ENCODE measurements at places on chromosomes 13 and 19.

- DNase-seq, result no peak
Observed at GRCh38 chr19:6774821-6775707, 2.6 kb downstream of the VAV1 start.

GRCh38 chr13:46683676-46684260 lies 113.2 kb downstream of the ESD start:
- no peak for DNase-seq

DNA sequence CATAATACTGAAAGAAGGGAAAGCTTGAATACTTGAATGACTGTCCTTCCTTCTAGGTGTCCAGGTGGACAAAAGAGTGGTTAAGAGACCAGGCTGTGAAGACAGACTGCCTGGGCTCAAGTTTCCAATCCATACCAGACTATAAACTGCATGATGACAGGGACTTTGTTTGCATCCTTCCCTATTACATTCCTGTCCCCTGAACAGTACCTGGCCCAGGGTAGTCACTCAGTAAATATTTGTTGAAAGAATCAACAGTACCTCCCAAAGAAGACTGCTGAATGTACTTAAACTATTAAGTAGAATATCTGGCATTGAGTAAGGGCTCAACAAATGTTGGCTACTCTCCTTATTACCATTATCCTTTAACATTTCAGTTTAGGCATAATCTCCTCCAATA lies 29.7 kb downstream of the MIPEP start:
- DNase-seq, result no peak

DNA sequence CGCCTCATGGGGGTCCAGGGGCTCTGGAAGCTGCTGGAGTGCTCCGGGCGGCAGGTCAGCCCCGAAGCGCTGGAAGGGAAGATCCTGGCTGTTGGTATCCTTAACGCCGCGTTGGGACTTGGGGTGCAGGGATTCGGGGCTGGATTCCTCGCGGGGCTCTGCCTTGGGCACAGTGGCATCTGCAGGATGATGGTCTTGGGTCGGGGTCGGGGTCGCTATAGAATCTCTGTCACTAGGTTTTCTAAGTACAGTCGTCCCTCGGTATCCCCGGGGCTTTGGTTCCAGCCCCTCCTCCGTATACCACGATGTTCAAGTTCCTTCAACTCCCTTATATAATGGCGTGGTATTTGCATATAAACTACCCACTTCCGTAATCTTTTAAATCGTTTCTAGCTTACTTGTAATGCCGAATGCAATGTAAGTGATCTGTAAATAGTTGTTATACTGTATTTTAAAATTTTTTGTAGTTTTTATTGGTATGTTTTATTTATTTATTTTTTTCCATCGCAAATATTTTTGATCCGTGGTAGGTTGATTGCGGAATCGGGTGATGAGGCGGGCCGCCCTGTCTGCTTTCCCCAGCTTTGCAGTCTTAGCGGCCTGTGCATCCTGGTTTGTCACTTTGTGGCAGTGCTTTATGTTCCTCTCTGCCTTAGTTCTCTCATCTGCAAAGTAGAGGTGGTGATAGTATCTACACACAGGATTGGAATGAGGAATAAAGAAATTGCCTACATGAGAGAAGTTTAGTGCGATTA lies 606 bp downstream of the ERCC5 start:
- DNase-seq, result peak; percentile 52

- no peak for DNase-seq
Observed at GRCh38 chr19:56538761-56539263, at the start of gene ZFP28. TSS of gene ZFP28 (plus strand) at chr19:56538948. CDS start at chr19:56539019, 71 bp downstream.

DNA sequence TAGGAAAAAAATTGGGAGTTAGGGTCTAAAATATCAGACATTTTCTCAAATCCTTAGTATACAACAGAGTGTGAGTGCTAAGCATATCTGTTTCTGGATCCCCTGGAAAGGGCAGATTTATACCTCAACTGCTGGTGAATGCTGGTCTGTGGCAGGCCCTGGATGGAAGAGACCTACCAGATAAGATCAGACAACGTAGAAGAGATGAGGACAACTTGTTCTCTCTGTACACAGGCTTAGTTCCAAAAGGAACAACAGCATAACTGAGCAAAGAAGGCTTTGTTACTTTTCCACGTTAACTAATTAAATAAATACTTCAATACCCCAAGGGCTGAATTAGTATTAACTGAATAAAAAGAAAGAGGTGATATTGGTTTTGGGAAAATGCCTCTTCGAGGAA lies 1277.3 kb downstream of the SLITRK5 start:
- no peak for DNase-seq

- no peak for DNase-seq
Observed at GRCh38 chr13:27117952-27118351, 53.7 kb downstream of the USP12 start.

- no peak for DNase-seq
Observed at GRCh38 chr19:49042177-49042576, 1.5 kb upstream of the CGB5 start.

DNA sequence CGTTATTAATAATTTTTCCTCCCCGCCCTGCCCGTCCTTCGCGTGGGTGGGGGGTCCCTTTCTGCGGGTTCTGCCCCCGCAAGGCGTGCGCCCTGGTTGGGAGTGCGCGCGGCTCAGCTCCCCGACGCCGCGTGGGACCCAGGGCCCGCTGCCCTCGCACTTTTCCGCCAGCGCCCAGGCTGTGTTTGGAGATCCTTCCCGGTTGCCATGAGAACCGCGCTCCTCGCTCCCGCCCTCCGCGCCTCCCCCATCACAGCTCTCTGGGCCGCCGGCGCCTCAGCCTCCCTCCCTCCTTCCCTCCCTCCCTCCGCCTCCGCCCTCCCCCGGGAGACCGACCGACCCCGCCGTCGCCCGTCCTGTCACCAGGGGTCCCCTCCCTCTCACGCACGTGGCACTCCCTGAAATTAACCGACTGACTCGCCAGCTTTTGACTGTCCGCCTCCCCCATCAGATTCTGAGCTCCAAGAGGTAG lies 2.4 kb upstream of the SSBP4 start:
- DNase-seq, result no peak

- DNase-seq, result no peak
Observed at GRCh38 chr19:1700733-1701663, 48.6 kb upstream of the TCF3 start.

GRCh38 chr13:104837756-104838155 lies 1697.7 kb downstream of the EFNB2 start:
- peak; percentile 41 for DNase-seq

DNA sequence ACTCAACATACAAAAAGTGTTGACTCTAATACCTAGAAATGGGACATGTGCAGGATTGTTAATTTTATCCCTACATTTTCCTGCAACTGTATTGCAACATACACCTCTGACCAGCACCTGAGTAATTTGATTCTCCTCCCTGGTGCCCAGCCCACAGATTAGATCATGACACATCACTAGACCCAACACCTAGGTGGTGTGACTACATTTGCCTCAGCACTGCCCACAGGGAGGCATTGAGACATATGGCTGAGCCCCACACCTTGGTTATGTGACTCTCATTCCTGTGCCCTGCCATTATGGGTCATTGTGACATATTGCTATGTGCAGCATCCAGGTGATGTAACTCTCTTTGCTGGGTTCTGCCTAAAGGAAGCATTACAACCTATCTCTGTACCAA lies 13.2 kb upstream of the ZNF254 start:
- peak; percentile 85 for DNase-seq

DNA sequence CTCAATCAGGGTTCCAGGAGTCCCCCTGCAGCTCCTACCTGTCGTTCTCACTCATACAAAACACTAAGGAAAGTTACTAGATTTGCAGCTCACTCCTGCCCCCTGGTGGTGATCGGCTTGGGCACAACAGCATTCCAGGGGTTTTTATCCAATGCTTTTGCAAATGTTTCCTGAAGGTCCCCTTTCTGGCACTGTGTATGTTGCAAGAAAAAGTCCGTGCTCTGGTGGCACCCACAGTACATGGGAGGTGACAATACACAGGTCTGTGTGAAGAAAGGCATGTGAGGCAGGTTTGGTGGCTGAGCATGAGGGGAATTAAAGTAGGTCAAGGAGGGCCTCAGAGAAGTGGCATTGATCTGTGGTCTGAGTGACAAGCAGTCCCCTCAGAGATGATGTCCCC lies 8.6 kb upstream of the TYK2 start:
- peak; percentile 89 for DNase-seq

DNA sequence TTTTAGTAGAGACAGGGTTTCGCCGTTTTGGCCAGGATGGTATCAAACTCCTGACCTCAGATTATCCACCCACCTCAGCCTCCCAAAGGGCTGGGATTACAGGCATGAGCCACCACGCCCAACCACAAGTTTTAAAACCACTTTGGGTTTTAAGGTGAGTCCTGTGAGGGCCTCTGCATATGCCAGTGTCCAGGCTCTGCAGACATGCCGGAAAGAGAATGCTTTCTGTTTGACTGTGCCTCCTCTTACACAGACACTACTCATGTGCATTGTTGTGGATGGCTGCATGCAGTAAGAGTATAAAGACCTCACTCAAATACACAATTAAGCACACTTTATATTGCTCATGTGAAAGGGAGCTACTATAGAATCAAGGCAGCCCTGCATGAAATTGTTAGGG lies 20.8 kb upstream of the SLC25A30 start:
- DNase-seq, result no peak

DNA sequence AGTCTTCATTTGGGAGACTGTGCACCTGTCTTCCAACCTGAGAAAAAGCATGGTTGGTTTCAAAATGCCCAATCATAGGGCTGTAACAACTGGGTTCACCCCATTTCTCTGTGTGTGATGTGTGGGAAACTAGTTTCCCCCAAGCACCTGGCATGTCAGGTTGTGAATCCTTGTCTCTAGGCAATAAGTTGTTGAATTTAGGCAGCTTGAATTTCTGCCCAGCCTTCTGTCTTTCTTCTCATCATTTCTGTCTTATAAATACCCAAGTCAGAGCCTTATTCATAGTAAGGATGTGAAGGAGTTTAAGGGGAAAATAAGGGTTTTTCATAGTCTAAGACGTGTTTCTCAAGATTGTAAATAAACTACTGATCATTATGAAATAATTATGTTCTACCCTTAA lies 170.7 kb upstream of the RNF113B start:
- DNase-seq, result no peak

DNA sequence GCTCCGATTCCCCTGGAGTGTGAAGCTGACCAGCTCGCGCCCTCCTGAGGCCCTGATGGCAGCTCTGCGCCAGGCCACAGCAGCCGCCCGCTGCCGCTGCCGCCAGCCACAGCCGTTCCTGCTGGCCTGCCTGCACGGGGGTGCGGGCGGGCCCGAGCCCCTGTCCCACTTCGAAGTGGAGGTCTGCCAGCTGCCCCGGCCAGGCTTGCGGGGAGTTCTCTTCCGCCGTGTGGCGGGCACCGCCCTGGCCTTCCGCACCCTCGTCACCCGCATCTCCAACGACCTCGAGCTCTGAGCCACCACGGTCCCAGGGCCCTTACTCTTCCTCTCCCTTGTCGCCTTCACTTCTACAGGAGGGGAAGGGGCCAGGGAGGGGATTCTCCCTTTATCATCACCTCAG lies 20.3 kb downstream of the CKM start:
- no peak for DNase-seq

DNA sequence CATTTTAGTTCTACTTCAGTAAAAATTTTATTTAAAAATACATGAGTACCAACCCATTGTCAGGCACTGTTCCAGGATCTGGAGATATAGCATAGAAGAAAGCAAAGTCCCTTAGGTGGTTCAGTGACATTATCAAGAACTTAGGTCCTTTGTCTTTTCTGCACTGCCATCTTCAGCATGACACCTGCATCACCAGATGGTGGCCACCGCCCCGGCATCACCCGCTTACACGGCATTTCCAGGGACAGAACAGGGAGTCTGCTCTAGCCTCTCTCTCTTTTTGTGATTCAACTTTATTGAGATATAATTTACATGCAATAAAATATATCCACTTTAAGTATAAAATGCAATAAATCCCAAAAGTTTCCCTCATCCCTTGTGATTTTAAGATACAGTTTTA lies 23.5 kb downstream of the DYRK1B start:
- DNase-seq, result no peak

- DNase-seq, result peak; percentile 57
Observed at GRCh38 chr19:14381689-14382474, 638 bp downstream of the ADGRE5 start.

GRCh38 chr19:2167896-2168618 lies 4.3 kb downstream of the DOT1L start:
- peak; percentile 51 for DNase-seq

GRCh38 chr13:51355217-51355616 lies 15.7 kb downstream of the SERPINE3 start:
- no peak for DNase-seq

DNA sequence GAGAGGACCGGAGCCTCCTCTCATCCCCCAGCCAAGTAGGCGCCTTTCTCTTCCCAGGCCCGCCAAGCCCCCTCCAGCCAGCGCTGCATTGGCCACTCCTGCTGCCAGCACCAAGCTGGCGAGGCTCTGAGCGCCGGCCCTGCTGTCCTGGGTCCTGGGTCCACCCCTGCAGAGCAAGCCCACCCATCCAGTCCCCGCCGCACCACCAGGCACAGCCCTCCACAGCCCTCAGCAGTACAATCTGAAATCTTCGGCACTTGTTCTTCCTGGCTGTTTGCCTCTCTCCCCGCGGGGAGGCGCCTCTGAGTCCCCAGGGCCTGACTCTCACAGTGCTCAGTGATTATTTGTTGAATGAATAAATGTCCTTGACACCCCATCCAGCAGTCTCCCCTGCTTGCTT lies 236.4 kb upstream of the SGCG start:
- no peak for DNase-seq

DNA sequence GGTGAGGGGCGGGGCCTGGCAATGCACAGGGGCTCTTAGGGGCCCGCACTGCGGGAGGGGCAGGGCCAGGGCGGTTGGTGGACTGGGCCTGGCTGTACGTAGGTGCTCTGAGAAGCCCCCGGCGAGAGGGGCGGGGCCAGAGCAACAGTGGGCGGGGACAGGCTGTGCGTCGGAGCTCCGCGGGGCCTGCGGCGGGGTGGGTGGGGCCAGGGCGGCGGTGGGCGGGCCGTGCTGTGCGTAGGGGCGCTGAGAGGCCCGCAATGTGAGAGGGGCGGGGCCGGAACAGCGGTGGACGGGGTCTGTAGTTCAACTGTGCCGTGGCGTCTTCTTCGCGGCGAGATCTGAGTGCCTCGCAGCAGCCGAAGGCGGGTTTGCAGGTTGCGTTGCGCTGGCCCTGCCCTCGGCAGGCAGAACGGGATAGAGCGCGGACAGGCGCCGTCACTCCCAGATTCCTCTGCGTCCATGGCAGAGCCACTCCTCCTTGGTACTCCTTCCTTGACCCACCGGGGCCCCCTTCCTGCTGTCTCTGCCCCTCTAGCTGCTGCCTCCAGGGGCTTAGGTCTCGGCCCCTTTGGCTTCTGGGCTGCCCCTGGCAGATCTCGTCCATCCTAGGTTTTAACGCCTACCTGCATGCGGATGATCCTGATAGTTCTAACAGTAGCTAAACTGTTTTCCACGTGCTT lies 33.2 kb downstream of the CCNE1 start:
- peak; percentile 93 for DNase-seq

All from MCF 10A (cell line).